ENCODE measurements at places on chromosomes 12 and 14.

DNA sequence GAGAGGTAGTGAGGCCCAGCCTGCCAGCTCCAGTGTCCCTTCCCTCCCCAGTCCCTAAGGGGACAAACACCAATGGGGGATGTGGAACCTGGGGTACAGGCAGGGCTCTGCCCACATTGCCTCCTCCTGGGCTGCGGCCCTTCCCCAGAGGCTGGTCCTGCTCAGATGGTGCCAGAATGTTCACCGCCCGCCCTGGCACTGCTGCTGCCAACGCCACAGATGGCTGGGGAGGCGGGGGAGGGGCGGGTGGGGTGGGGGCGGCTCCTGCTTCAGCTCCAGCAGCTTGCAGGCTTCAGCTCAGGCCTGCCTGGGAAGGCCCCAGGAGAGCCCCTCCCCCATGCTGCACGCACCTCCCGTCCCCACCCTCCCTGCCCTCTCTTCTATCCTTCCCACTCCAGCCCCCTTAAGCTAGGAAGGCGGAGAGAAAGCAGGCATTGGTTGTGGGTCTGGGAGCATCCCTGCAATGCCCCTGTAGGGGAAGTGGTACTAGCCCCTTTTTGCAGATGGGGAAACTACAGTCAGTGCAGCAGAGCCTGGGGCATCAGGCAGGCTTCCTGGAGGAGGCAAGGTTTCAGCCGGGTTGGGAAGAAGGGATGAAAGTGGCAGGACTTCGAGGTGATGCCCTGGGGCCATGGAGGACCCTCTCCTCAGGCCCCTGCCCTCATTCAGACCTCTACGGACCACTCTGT is 2.0 kb upstream of the BEGAIN start:
- DNase-seq, result no peak

DNA sequence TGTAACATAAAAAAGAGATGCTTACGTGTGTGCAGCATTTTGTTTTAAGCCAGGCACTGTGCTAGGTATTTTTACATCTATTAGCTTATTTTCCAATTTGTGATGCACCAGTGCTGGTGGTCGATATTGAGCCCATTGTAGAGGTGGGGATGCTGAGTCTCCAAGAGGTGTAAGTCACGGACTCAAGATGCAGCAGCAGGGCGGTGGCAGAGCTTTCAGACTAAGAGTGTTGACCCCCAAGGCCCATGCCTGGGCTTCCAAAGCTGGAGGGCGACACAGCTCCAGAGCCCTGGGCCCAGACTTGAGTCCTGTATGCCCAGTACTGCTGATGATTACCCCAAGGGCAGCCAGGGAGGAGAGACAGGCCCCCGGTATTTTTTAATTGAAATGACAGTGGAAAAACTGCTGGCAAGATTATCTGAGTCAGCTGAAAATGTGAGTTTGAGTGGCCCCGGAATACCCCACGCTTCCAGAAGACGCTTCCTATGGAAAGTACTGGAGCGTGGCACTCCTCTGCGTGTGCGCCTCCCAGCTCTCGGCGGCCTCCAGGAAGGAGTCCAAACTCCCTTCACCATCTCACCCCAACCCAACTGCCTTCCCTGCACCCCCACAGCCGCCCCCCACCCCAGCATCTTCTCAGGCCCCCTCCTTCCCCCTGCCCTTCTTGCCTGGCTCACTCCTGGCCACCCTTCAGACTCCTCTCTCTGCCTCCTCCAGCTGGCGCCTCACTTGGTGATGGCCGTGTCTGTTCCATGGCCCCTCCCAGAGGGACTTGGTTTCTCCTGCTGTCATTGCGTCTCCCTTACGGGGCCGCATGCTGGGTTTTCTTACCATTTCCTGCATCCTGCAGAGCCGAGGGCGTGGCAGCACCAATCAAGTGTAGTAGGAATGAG is 40.7 kb downstream of the ELK3 start:
- no peak for DNase-seq

GRCh38 chr14:81051547-81051946 is 96.1 kb downstream of the TSHR start:
- DNase-seq, result no peak

DNA sequence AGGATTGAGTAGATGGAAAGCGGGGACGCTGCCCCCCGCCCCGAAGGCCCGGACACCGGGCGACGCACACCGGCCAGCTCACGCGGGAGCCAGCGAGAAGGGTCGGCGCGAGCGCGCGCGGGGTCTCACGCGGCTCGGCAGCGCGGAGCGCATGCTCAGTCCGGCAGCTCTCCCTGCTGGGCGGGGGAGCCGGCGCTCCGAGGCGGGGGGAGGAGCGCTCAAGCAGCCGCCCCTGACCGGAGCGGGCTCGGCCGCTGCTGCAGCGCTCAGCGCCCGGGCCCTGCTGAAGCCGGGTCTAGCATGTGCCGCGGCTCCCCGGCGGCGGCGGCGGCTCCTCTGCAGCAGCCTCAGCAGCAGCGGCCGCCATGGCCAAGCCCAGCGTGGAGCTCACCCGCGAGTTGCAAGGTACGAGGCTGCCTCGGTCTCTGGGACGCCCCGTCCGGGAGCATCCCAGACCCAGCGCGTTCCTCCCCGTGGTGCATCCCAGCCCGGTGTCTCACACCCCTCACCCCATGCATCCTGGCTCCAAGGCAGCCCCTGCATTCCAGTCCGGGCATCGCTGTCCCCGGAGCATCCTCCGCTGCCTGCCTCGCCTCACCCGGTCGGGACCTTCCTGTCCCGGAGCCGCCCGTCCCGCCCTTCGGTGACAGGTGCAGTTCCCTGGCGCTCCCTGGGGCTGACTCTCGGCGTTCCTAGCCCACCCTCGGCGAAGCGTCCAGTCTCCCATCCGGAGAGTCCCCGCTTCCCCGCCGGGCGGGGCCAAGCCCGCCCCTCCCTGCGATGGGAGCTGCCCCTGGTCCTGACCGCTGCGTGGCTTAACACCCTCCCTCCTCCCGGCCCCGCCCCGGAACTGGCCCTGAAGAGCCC is at the start of gene CARMIL3:
CARMIL3 (plus strand) TSS at position 221 of the 867 bp plus-strand sequence; CDS start at position 366, 145 bp downstream.
- DNase-seq, result peak; percentile 41

GRCh38 chr14:68685419-68686204 is 107.3 kb downstream of the ZFP36L1 start:
- DNase-seq, result peak; percentile 67

DNA sequence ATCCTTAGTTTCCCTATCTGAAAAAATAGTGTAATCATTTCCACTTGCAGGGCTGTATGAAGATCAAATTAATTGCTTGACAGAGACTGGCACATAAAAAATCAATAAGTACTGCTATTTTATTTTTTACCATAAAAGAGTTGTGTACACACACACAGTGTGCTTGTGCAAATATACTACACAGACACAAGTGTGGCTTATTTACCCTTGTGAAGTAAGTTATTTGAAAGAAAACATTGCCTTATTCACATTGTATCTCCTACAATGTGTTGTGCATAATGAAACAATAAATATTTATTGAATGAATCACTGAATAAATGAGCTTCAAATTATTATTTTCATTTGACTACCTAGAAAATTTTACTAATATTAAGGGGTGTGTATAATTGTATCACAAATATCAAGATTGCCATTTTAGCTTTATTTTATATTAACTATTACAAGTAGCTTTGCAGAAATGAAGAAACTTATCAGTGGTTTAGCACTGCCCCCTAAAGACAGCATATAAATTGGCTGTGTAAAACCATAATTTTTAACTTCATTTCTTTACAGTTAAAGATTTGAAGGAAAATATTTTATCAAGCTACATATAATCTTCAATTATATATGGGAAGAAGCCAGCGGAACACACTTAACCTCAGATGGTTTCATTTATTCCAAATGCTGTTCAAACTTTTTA is 11.3 kb downstream of the GARIN6 start:
- DNase-seq, result peak; percentile 17

DNA sequence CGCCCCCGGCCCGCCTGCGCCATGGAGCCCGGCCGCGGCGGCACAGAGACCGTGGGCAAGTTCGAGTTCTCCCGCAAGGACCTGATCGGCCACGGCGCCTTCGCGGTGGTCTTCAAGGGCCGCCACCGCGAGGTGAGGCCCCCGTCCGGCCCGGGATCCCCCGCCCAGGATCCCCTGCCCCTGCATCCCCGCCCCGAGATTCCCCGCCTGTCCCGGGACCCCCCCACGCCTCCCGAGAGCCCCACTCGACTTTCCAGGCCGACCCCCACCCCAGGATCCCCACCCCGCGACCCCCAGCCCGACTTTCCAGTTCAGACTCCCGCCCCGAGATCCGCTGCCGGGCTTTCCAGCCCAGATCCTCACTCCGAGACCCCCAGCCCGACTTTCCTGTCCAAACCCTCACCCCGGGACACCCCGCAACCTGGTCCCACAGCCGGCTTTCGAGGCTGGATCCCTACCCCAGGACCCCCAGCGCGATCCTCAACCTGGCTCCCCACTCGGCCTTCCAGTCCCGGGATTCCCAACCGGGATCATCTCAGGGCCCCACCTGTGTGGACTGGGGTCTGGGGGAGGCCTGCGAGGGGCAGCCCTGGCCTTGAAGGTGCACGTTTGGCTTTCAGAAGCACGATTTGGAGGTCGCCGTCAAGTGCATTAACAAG is 688 bp downstream of the ULK1 start:
- no peak for DNase-seq

DNA sequence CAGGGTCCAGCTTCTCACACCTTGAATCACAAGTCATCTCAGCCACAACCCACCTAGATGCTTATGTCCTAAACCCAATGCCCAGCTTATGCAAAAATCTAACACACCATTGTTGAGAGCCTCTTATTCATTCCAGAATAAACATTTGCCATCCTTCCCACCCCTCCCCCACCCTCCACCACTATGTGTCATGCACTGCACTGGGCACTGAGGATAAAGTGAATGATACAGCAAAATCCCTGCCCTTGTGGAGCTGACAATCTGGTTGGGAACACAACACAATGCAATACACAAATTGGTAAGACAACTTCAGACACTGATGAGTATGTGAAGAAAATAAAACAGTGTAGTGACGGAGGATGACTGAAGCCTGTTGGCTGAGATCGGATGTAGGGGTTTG is 1.4 kb upstream of the GLTP start:
- no peak for DNase-seq

DNA sequence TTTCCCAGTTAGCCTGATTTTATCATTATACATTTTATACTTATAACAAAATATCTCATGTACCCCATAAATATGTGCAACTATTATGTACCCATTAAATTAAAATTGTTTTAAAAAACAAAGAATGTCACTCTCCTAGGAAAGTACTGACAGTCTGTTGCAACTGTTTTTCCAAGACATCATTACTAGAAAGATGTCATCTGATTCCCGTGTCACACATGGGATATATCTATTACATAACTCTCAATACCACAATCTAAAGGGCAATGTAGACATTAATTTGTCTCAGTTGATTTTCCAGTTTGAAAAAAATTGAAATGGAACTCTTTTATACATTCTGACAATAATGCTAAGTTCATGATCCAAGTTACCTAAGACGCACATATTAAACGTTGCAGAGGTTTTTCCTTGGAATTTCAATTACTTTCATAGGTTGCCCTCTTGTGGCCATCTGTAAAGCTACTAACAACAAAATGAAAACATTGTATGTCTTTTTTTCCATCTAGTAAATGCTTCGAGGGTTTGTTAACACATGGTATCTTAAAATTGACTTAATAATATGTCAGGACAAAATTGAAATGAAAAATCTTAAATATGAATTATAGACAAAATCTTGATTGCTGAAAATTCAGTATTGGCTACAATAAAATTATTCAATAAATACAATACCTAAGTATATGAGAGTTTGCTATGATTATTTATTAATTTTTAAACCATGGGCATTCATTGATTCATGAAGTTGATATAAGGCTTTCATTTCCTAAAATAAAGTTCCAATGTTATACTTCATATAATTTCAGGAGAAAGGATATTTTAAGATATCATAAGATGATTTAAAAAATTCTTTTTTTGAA is 131.6 kb downstream of the PPFIA2 start:
- peak; percentile 70 for DNase-seq

DNA sequence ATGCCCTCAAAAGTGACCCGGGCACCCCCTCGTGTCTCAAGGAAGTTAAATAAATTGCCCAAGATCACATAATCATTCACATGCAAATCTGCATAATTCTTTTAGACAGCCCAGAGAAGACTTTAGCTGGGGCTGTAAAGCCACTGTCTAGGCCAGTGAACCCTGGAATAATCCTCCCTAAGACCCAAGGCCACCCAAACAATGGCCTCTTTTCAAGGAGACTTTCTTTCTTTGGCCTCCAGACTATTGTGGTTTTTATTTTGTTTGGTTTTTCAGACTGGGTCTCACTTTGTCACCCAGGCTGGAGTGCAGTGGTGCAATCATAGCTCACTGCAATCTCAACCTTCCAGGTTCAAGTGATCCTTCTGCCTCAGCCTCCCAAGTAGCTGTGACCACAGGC is 10.6 kb downstream of the SVOP start:
- no peak for DNase-seq

GRCh38 chr12:68420225-68421010 is 88.3 kb upstream of the MDM1 start:
- peak; percentile 28 for DNase-seq

- no peak for DNase-seq
Measured at GRCh38 chr14:67420102-67420739, 8.3 kb upstream of the PLEK2 start.

DNA sequence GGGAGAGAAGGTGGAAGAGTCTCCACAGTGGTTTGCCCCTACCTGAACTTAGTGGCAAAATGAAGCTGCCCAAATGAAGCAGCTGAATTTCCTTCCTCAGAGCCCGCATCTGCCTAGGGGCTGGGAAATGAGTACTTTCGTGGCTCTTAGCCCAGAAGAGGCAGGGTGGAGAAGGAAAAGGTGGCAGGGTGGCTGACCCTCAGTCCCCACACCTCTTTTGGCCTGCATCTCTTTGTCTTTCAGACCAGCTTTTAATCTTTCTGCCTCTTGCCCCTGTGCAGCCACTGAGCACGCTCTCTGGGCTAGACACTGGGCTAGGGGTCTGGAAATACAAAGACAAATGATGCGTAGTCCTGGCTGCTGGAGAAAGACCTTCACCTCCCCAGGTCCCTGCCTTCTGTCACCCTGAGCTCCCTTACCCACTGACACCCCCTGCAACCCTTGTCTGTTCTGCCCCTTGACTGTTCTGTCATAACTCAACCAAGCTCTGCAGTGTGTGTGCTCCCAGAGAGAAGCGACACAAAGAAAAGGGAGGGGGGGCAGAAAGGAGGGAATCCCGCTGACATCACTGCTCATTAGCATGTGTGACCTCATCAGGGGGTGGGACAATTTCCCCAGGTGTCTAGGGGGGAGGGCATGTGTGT is 371 bp upstream of the REM2 start:
- DNase-seq, result peak; percentile 47
